Thyroid gland (tissue), 4 donors: ENCODE measurements at places on chromosomes 4 and X. TPM values are rescaled to one million over a fixed set of nuclear protein-coding genes. Genes with fewer than 3 reads are reported as not detected.

DNA sequence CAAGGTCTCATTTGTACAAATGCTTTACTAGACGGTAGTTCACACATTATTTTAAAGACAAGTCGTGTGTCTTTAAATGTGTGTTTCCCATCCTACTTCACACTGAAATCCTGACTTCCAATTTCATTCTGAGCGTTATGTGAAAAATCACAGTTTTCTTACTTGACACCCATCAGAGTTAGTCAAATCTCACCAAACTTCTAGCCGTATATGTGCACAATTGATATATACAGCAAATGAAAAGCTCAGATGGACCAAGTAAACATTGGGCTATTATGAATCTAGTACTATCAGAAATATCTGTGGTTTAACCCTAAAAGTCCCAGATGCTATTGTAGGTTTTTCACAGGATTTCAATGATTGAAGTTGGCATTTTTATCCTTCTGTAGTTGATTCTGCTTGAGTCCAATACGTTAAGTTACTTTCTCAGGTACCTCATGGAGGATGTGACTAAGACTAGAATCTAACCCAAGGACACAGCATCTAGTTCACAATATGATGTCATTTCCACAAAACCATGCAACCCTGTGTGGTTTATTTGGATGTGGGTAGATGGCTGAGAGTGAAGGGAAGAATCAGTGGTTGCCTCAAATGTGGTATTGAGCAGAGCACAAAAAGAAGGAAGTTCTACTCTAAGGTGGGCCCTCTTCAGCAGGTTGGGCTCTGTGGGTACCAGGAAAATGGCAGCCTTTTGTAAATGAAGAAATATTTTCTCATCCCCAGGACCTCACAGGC is 22.1 kb upstream of the TRIM60 start:
- H3K4me1 ChIP-seq: no peaks in the 10 kb centered on the region
- H3K27ac ChIP-seq: no peak overlapping the region
- no peak for DNase-seq
- H3K4me3 ChIP-seq: no peak overlapping the region

DNA sequence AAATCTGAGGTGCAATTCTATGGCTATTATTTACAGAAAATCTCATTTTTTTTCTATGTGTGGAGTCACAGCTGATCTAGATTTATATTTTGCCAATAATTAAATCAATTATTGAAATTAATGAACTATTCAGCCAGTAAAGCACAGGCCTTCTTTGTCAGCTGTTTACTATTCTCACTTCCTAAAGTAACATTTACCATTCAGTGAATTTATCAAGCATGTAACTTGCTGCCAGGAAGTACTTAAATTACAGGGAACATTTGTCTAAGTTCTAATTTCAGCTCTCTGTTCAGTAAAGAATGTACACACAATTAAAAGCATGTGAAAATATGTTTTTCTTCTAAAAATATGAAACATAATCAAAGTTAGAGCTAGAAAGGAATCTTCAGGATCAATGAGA is 79.3 kb downstream of the DTHD1 start:
- no peak overlapping the region for H3K4me3 ChIP-seq
- no peaks in the 10 kb centered on the region for H3K4me1 ChIP-seq
- no peak for DNase-seq
- H3K36me3 ChIP-seq: no peaks in the 10 kb centered on the region

Gene FAM47E
- 16.9 TPM for total RNA-seq

- no peaks in the 10 kb centered on the region for H3K27me3 ChIP-seq
- no peak for DNase-seq
- no peaks in the 10 kb centered on the region for H3K36me3 ChIP-seq
- H3K4me3 ChIP-seq: no peak overlapping the region
These were observed 39.7 kb upstream of the PARM1 start for GRCh38 chr4:74893171-74893570.

Gene LONRF3
- 106 TPM for total RNA-seq

DNA sequence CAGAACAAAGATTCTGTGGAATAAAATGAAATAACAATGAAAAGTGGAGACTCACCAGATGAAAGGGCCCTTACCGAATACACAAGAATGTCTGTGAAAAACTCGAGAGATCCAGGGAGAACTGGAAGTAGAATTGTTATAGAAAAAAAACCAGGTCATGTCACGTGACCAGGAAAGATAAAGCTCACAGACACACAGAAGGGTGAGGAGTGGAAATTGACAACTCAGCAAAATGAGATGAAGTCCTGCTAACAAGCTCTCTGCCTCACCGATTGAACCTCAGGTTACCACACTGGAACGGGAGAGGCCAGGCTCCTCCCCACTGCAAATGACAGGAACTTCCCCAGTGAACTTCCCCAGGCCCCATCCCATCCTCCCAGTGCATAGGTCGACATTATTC is 1618.0 kb upstream of the PCDH10 start:
- H3K27me3 ChIP-seq: no peaks in the 10 kb centered on the region
- DNase-seq: no peak
- no peak overlapping the region for H3K27ac ChIP-seq
- H3K4me3 ChIP-seq: no peak overlapping the region
- no peaks in the 10 kb centered on the region for H3K36me3 ChIP-seq

DNA sequence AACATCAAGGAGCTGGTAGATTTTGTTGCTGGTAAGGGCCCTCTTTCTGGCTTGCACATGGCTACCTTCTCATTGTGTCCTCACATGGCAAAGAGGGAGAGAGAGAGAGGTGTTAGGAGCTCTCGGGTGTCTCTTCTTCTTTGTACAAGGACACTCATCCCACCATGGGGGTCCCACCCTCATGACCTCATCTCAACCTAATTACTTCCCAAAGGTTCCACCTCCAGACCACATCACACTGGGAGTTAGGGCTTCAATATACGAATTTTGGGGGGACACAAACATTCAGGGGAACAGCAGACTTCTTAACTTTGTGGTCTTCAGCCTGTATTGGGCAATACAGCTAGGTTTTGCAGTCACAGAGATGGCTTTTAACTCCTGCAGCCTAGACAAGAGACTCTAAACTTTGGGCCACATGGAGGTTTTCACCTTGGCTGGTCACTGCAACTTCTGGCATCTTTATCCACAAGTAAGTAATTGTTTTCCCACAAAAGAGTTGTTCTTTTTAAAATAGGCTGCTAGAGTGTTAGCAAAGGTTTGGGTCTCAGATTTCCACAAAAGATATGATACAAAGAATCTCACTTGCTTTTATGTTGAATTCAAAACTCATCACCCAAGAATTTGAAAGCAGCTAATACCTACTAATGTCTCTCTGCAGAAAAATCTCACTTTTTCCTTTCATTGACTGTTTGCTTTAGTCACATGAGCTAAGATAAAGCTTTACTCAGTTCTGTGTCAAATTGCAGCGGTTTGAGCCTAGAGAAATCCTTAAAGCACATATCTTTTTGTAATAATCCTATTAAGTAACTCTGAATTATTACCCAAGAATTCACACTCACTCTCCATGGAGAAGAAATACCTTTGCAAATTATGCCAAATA is 39.6 kb upstream of the BBS12 start:
- no peaks in the 10 kb centered on the region for H3K4me1 ChIP-seq
- no peak overlapping the region for H3K27ac ChIP-seq
- H3K36me3 ChIP-seq: no peaks in the 10 kb centered on the region
- no peak for DNase-seq

DNA sequence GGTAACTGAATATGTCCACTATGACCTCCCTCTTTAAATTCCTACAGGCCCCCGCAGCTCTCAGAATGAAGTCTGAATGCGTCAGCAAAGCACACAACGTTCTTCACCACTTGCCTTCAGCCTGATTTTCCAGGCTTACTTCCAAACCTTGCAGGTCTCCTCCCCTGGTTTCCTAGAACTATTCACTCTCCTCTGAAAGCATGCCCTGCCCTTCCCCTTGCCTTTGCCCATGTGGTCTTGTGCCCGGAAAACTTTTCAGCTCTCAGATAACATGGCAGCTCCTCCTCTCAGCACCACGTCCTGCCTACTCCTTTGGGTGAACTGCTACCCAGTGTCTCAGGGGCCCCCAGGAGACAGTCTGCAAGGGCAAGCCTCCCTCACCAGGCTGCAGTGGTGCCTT is 268.5 kb upstream of the LDB2 start:
- H3K4me1 ChIP-seq: peaks cover 3% of the 10 kb centered on the region
- DNase-seq: no peak
- H3K36me3 ChIP-seq: no peaks in the 10 kb centered on the region
- H3K27me3 ChIP-seq: no peaks in the 10 kb centered on the region
- H3K27ac ChIP-seq: no peak overlapping the region
- no peak overlapping the region for H3K4me3 ChIP-seq

- no peak overlapping the region for H3K4me3 ChIP-seq
- H3K4me1 ChIP-seq: peaks cover 13% of the 10 kb centered on the region
- no peaks in the 10 kb centered on the region for H3K27me3 ChIP-seq
- H3K27ac ChIP-seq: no peak overlapping the region
These were observed 147.9 kb downstream of the AMMECR1 start for GRCh38 chrX:110170029-110170428.

- DNase-seq: no peak
- H3K36me3 ChIP-seq: no peaks in the 10 kb centered on the region
- no peaks in the 10 kb centered on the region for H3K27me3 ChIP-seq
- no peak overlapping the region for H3K4me3 ChIP-seq
- H3K4me1 ChIP-seq: no peaks in the 10 kb centered on the region
These were observed 28.6 kb downstream of the IDS start for GRCh38 chrX:149476513-149476912.

- peak; percentile 37 for DNase-seq
- no peak overlapping the region for H3K4me3 ChIP-seq
- no peaks in the 10 kb centered on the region for H3K27me3 ChIP-seq
- H3K27ac ChIP-seq: no peak overlapping the region
- no peaks in the 10 kb centered on the region for H3K36me3 ChIP-seq
These were observed 3.3 kb downstream of the PDLIM5 start for GRCh38 chr4:94455081-94455480.

Gene GLRA2
- total RNA-seq: not detected

Gene MAGEA4
- total RNA-seq: not detected

DNA sequence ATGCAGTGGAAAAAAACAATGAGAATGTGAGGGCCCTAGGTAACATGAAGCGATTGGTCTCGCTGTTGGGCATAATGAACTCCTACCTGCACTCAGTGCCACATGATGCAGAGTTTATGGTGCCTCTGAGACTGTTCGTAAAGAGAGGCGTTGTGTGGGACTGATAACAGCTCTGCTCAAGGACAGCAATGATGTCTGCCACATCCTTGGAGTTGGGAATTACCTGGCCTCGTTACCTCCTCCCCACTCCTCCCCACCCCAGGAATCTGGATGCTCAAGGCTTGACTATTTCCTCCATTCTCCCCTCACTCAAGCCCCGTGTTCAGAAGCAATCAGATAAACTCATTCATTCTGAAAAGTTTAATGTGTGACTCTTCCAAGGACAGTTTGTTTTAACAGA is 148.0 kb upstream of the JADE1 start:
- peaks cover 29% of the 10 kb centered on the region for H3K4me1 ChIP-seq
- DNase-seq: no peak
- no peaks in the 10 kb centered on the region for H3K27me3 ChIP-seq
- no peak overlapping the region for H3K4me3 ChIP-seq
- no peaks in the 10 kb centered on the region for H3K36me3 ChIP-seq
- peak overlapping the region; percentile 85 for H3K27ac ChIP-seq

DNA sequence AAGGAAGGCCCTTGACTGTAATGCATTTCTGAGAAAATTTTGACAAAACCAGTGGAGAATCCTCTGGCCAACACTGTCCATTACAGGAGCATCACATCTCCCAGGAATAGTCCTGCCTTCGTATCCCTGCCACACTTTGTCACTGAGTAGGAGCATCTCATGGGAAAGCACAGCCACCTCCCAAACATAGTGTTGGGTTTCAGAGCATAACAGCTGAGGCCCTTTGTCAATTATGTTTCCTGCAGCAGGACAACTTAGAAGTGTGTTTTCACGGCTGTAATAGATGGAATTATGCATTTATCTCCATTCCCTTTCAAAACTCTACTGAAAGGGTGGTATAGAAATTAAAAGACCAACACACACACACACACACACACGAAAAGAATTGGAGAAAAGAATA is 91.1 kb upstream of the SMAD1 start:
- no peaks in the 10 kb centered on the region for H3K36me3 ChIP-seq
- no peak overlapping the region for H3K4me3 ChIP-seq
- no peaks in the 10 kb centered on the region for H3K4me1 ChIP-seq
- no peaks in the 10 kb centered on the region for H3K27me3 ChIP-seq

Gene S100P
- total RNA-seq: not detected

DNA sequence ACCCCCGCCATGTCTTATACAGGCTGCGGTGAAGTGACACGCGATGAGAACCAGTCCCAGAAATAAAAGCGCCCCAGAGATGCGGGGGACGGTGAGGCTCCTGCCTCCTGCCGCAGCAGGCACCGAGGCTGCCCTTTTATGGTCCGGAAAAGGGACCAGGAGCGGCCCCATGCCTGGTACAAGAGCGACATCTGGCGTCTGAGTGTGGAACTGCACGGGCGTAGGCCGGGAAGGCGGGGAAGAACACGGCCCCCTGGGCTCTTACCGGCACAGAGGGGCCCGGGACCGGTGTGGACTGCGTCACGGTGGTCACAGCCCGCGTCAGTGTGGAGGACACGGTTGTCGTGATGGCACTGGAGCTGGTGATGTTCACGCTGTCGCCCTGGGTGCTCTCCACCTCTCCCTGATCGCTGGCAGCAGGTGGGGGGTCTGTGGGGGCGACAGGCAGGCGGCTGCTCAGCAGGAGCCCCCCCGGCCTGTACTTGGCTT is 8.9 kb upstream of the RENBP start:
- no peak overlapping the region for H3K27ac ChIP-seq
- no peak overlapping the region for H3K4me3 ChIP-seq
- H3K36me3 ChIP-seq: peaks cover 83% of the 10 kb centered on the region
- DNase-seq: peak; percentile 50
- no peaks in the 10 kb centered on the region for H3K4me1 ChIP-seq

DNA sequence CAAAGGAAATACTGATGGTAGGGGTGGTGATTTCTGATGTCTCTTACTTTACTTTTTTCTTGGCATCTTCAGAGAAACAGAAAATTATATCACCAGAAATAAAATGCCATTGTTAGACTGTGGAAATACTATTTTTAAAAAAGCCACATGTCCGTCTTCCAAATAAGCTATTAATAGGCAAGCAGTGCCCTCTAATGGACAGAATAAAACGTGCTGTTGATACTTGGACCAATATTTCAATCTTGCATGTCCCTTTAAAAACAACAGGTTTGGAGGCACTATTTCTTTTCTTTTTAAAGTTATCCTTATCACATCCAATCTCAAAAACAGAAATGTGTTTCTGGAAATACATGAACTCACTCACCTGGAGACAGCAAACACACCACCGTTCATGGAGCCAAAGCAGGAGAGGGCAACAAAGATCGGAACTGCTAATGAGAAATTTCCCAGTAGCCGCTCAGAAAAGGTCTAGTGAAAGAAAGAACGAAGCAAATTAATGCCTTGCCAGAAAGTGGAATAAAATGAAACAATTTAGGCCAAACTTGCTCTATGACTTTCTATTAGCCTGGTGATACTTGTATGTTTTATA is 59.2 kb downstream of the SLC7A11 start:
- no peaks in the 10 kb centered on the region for H3K27me3 ChIP-seq
- DNase-seq: no peak
- H3K36me3 ChIP-seq: no peaks in the 10 kb centered on the region
- no peak overlapping the region for H3K4me3 ChIP-seq
